ENCODE measurements at places on chromosomes 13 and 19.

- DNase-seq = no peak
These were observed 355.0 kb upstream of the PCDH20 start for GRCh38 chr13:61770681-61771080.

- DNase-seq = peak; percentile 11
These were observed 11.5 kb downstream of the FAM187B start for GRCh38 chr19:35216833-35217648.

- no peak for DNase-seq
These were observed 16.7 kb downstream of the DCAF15 start for GRCh38 chr19:13968999-13969398.

GRCh38 chr19:15584541-15585115 is 30.4 kb upstream of the CYP4F8 start:
- peak; percentile 18 for DNase-seq

DNA sequence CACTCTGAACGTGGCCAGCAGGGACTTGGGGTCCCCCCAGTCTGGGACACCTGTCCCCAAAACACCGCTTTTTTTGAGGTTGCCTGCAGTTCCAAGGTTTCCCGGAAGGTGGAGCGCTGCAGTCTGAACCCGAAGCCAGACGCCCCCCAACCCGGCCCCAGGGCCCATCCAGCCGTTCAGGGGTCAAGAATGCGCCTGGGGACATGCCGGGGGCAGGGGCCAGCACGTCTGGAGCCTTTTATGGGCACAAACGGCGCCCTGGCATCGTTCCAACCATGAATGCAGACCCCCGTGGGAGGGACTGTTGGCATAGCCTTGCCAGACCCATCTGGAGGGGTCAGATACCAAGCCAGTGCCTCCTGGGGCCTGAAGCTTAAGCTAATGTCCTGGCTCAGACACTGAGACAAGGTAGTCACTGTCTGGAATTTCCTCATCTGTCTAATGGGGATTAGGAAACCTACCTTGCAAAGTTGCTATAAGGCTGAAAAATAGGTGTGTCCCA is 6.9 kb downstream of the S1PR5 start:
- DNase-seq = peak; percentile 18

DNA sequence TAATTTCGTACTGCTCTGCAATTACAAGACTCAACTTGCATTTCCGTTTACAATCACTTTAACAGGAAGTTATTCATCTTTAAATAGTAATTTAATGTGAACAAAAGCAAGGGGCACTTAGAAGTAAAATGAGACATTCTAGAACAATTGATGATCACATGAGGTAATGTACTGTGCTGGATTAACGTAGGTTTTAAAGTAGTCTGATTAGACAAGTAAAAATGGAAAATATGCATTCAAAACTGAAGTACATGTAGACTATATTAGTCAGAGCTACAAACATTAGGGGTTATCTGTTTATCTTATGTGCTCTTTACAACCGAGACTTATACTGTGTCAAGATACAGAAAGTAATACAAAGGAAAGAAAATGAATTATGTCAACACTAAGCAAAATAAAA is 1528.0 kb downstream of the SLITRK5 start:
- DNase-seq = peak; percentile 16

DNA sequence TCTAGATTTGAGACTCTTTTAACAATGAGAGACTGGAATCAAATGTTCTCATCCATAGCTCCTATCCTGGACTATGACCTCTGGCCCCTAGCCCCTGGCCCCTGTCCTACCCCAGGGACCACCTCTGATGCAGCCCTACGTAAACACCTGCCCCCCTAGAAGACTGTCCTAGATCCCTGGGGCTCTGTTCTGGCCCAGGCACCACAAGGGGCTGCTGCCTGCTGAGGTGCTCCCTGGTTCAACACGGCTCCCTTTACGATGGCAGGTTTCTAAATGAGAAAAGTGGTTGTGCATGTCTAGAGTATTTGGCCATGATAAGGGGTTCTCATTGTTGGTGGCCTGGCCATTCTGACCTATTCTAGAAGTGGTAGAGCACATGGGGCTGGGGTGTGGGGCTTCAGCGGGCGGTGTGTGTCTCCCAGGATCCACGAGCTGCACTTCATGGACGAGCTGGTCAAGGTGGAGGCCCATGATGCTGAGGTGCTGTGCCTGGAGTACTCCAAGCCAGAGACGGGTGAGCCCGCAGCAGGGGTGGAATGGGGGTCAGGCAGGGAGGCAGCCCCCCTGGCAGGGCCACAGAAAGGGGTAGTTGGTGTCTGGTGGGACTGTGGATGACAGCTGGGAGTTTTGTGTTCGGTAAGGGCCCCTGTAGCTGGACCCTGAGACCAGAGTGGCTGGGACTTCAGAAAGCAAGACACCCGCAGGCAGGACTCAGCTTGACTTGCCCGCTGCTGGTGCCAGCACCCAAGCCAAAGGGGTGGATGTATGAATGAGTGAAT is 26.5 kb upstream of the OVOL3 start:
- no peak for DNase-seq

All from NCI-H146 (cell line).